ENCODE measurements at places on chromosomes 16 and 17.

DNA sequence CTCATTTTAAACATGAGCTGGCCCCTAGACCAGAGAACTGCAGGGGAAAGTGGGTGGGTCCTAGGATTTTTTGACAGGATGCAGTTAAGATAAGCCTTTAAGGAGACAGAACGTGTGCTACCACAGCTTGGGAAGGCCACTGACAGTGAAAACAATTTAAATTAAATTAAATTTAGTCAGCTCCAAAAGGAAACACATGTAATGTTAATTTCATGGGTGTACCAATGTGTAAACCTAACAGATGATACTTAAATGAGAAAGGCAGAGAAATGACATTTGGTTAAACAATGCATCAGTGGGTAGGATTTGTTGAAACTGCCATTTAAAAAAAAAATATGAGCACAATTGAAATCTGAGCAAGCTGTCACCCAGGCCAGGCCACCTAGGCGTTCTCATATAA is 250.8 kb downstream of the XYLT1 start:
- no peak for DNase-seq

DNA sequence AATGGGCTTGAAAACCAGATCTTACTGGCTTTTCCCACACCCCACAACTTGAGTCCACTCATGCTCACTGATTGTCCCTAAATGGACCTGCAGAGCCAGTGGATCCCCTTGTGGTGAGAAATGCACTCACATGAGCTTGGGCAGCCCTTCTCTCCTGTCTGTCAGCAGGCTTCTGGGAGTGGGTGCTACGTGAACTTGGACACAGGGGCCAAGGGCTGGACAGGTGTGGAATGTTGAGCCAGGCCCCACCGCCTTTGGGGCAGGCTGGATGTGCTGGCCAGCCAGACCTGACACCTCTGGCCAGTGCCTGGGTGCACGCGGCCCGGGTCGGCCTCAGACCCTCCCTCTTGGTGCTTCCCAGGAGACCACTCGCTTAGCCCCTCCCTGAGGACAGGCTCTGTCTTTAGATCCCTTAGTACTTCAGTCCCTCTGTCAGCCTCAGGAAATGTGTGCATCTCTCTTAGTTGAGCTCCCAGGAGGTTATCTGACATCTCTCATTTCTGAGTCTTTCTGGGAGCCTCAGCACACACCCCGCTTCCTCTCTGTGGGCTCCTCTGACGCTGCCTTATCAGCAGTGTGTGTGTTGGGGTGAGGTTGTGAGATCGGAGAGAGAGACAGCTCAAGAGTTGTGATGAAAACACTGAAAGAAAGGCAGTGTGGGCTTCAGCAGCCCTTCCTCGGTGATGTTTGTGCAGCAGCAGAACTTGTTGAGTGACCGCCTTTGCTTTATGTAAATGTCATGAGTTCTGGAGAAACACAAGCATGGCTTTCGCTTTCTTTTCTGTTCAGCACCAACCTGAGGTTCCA is 117.0 kb downstream of the RAB11FIP4 start:
- DNase-seq: no peak

- DNase-seq: no peak
These were observed 10.1 kb upstream of the TMEM219 start for GRCh38 chr16:29951625-29952365.

DNA sequence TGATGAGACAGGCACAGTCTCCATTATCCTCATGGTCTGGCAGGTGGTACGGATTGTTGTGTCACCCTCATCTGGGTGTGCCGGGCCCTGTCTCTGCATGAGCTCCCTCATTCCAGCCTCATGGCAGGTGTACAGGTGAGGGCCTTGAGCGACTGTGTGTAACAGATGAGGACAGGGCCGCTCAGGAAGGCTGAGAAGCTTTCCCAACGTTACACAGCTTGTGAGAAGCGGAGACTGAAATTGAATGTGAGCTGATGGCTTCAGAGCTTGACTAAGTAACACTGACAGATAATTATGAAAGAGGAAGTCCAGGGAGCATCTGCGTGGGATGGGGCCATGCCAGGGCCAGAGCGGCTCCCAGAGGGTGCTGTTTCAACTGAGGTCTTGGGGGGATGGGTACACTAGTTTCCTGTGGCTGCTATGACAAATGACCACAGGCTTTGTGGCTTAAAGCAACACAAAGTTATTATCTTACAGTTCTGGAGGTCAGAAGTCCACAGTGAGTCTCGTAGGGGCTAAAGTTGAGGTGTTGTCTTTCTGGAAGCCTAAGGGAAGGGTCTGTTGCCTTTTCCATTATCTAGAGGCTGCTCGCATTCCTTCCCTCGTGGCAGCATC is 36.7 kb downstream of the CMIP start:
- no peak for DNase-seq

DNA sequence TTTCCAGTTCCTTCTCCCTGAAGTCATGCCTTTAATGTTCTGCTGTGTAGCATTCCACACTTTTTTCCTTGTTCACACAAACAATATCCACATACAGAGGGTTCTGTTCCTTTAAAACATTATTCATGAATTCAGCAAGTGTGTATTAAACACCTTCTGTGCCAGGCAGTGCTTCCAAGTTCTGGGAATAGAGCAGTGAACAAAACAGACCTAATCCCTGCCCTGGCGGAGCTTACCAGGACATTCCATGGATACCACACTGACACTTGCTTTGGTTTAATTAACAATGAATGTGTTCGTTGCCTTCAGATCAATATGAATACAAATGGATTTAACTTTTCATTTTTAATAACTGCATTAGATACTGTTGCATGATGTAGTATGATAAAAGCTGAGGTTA is 57.9 kb upstream of the CLEC19A start:
- no peak for DNase-seq

GRCh38 chr17:32755045-32755805 is 121.7 kb downstream of the MYO1D start:
- no peak for DNase-seq

GRCh38 chr17:6005939-6006338 is 64.2 kb upstream of the WSCD1 start:
- no peak for DNase-seq

GRCh38 chr17:5819921-5820685 is 235.8 kb upstream of the NLRP1 start:
- DNase-seq: no peak

GRCh38 chr16:87765473-87765775 is 362 bp downstream of the KLHDC4 start:
- DNase-seq: no peak

Measured in stimulated activated CD8-positive, alpha-beta memory T cell treated with anti-CD3 and anti-CD28 coated beads, Interleukin-7, amount 100 ng/mL, for 24 hours (primary cell).